Ovary (tissue), 10 donors: ENCODE measurements at places on chromosomes 11 and 22. TPM values are rescaled to one million over a fixed set of nuclear protein-coding genes. Genes with fewer than 3 reads are reported as not detected.
A peak's percentile ranks its signal among the peaks of the same experiment; 100 is the strongest.

Gene APOA5
- polyA plus RNA-seq, result not detected

Gene OR8U1
- not detected for polyA plus RNA-seq

Gene RIMBP3B
- polyA plus RNA-seq, result not detected

GRCh38 chr22:30386608-30386959 lies 627 bp downstream of the RNF215 start:
- DNase-seq, result peak; percentile 55

DNA sequence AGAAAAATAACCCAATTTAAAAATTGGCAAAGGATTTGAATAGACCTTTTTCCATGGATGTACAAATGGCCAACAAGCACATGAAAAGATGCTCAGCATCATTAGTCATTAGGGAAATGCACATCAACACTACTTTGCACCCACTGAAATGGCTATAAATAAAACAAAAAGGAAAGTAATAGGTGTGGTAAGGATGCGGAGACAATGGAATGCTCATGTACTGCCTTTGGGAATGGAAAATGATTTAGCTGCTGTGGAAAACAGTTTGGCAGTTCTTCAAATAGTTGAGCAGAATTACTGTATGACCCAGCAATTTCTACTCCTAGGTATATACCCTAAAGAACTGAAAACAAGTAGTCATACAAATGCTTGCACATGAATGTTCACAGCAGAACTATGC lies 37.4 kb downstream of the LARGE2 start:
- DNase-seq, result no peak

GRCh38 chr11:134207538-134208239 lies 16.1 kb downstream of the NCAPD3 start:
- no peak for DNase-seq

- DNase-seq, result no peak
Observed at GRCh38 chr11:23405350-23405937, 545.2 kb upstream of the CCDC179 start.

DNA sequence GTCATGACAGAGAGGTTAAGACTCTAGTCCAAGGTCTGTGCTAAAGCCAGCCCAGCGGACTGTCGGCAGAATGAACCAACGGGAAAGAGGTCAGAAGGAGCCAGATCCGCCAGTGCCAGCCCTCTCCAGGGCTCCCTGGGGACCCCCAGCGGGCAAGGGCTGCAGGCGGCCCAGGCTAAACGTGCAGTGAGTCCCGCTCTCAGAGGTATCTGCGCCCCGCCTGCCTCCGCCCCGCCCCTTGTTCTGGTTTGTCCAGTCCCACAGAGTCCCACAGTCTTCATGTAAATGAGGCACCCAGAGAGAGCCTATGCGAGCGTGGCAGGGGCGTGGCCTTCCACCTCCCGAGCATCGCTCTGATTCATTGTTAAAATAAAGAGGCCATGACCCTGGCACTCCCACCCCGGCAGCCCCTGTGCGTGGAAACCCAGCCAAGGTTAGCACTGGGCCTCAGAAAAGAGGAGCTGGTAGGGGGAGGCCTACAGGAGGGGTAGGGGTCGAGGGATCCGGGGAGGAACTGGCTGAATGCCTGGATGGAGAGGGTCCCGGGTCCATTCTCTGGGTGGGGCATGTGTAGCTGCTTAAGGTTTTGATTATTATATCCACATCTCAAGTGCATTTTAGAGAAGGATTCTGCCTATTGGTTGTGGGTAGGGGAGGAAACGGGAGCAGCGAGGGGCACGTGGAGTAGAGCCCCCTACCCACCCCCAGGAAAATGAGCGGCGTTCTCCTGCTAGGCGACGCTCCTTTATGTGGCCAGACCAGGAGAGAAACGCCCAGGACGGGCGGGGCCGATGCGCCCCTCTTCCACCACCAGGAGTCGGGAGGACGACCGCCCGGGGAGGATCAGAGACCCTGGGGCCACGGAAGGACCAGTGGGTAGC lies at the start of gene TRIOBP:
TRIOBP (plus strand) TSS at position 392 of the 881 bp plus-strand sequence. CDS start 4,318 bp downstream, outside the sequence.
- peak; percentile 95 for DNase-seq

DNA sequence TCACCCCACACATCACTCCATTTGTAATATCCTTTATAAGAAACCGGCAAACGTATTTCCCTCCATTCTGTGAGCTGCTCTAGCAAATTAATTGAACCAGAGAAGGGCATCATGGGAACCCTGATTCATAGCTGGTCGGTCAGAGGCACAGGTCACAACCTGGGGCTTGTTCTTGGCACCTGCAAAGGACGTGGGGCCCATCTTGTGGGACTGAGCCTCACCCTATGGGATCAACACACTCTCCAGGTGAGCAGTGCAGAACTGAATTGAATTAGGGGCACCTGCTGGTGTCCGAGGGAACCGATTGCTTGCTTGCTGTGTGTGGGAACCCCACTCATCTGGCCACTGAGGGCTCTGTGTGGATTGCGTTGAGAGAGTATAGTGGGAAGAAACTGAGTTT lies 145.3 kb downstream of the CTTN start:
- no peak for DNase-seq

- DNase-seq, result no peak
Observed at GRCh38 chr11:70306586-70307033, 36.1 kb downstream of the PPFIA1 start.

GRCh38 chr11:26331911-26332571 lies at the start of gene ANO3:
TSS of gene ANO3 (plus strand) at chr11:26332130. CDS start at chr11:26332276, 146 bp downstream.
- peak; percentile 25 for DNase-seq

- DNase-seq, result no peak
Observed at GRCh38 chr22:45632791-45633515, 38.7 kb upstream of the ATXN10 start.

DNA sequence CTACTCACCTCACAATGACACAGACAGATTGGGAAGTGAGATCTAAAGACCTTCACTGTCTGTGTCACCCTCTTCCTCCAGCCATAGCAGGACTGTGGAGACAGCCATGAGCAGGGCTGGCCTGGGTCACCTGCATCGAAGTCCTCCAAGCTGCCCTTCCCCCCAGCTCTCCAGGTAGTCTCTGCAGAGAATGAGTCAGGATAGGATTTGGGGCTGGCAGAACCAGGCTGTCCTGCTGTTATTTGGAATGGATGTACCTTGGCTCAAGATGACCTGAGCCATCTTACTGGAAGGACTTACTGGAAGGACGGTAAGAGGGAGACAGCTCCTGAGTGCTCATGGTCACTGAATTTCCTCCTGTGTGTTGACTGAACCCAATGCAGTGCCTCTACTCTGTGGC lies 29.2 kb downstream of the GGTLC2 start:
- no peak for DNase-seq

- DNase-seq, result no peak
Observed at GRCh38 chr11:117908109-117908895, 20.9 kb downstream of the TMPRSS13 start.

- no peak for DNase-seq
Observed at GRCh38 chr11:33234397-33235190, 22.6 kb upstream of the HIPK3 start.

DNA sequence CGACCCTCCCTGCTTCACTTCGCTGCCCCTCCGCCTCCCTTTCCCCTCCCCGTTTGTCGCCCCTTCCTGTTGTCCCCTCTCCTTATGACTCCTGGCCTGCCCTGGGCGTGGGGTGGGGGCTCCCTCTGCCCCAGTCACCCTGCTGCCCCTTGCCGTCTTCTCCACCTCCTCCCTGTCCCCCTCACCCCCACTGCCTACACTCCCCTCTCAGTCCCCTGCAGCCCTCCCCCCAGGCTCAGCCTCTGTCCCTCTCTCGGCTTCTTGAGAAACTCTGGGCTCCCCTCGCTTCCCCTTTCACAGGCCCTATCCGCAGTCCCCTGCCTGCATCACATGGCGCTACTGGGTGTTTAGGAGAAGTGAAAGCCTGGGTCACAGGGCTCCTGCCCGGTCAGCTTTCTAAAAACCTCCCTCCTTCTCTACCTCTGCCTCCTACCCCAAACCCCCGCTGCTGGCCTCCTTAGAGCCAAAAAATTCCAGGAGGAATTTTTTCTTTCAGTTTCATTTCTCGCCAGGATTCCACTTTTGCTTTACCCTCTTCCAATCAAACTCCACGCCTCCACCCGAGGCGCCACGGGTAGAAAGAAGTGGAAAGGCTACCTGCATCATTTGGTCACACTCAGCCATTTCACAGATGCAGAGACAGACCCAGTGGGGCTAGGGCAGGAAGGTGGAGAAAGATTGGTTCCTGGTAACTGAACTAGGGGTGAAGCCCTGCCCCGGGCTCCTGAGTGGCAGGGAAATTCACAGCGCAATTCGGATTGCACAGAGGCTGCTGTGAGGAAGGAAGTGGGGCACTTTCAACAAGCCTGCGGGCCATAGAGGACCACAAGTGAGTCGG lies at the start of gene SLC15A3:
SLC15A3 (minus strand) TSS at position 273 of the 838 bp plus-strand sequence. CDS start 625 bp downstream, outside the sequence.
- DNase-seq, result peak; percentile 61

DNA sequence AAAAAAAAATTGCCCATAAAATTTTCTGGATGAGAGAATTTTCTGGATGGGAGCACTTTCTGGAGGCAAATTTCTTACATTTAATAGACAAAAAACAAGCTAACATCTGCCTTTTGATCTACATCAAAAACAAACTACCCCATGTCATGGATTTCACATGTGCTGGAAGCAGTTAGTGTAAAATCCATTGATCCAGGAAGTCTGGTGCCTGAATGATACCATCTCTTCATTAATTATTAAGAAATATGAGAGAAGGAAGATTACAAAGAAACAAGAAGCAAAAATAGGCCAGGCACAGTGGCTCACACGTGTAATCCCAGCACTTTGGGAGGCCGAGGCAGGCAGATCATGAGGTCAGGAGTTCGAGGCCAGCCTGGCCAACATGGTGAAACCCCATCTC lies 53.2 kb upstream of the FAM181B start:
- no peak for DNase-seq

GRCh38 chr22:49994361-49995040 lies 18.1 kb downstream of the IL17REL start:
- DNase-seq, result peak; percentile 5

GRCh38 chr22:22692707-22693530 lies 48.5 kb downstream of the GGTLC2 start:
- DNase-seq, result peak; percentile 52

DNA sequence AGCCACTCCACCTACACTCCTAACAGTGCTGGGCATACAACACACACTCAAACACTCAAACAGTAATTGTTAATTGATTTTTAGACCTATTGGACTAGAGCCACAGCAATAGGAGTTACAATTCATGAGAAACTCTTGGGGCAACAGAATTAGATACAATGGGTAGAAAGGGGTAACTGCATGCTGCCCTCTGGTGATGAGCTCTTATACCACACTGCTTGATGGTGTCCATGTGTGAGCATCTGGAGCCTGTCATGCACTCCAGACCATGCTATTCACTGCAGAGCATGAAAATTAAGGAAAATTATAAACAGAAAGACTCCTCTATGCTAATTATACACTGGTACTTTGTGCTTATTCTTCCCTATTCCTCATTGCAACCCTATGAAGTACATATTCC lies 975.5 kb upstream of the CCDC90B start:
- no peak for DNase-seq
